ENCODE measurements at places on chromosomes 12 and 14. TPM values are rescaled to one million over a fixed set of nuclear protein-coding genes. Genes with fewer than 3 reads are reported as not detected.

NXPH4 gene
- total RNA-seq = not detected

GUCY2C gene
- total RNA-seq = 107 TPM

RBP5 gene
- 3.7 TPM for total RNA-seq

PAH gene
- not detected for total RNA-seq

PTGER2 gene
- total RNA-seq = 5.8 TPM

CPM gene
- 42.3 TPM for total RNA-seq

CELA1 gene
- not detected for total RNA-seq

GLIPR1L2 gene
- total RNA-seq = not detected

CATSPERB gene
- 11.6 TPM for total RNA-seq

GLT8D2 gene
- total RNA-seq = 3.1 TPM

Data from Peyer's patch (tissue), 4 donors.